ENCODE measurements at places on chromosomes 6 and 20.

DNA sequence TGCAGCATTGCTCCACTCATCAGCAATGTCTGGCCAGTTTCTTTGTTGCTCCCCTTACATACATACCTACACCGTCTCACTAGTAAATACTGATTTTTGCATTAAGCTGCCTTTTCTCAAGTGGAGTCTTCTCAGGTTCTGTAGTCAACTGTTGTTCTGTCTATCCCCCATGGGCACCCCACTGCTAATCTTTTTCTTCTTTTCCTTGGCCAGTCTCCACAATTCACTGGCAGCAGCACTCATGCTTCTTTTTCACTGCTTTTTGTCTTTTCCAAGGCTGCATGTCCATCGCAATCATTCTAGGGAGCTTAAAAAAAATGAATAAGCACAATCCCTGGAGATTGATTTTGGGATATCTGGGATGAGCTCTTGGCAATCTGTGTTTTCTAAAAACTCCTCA is 10.3 kb upstream of the ERVFRD-1 start:
- DNase-seq: no peak

- DNase-seq: no peak
Observed at GRCh38 chr20:52736507-52736906, 235.7 kb upstream of the TSHZ2 start.

GRCh38 chr6:151804585-151805285 is 2.7 kb upstream of the ESR1 start:
- no peak for DNase-seq

DNA sequence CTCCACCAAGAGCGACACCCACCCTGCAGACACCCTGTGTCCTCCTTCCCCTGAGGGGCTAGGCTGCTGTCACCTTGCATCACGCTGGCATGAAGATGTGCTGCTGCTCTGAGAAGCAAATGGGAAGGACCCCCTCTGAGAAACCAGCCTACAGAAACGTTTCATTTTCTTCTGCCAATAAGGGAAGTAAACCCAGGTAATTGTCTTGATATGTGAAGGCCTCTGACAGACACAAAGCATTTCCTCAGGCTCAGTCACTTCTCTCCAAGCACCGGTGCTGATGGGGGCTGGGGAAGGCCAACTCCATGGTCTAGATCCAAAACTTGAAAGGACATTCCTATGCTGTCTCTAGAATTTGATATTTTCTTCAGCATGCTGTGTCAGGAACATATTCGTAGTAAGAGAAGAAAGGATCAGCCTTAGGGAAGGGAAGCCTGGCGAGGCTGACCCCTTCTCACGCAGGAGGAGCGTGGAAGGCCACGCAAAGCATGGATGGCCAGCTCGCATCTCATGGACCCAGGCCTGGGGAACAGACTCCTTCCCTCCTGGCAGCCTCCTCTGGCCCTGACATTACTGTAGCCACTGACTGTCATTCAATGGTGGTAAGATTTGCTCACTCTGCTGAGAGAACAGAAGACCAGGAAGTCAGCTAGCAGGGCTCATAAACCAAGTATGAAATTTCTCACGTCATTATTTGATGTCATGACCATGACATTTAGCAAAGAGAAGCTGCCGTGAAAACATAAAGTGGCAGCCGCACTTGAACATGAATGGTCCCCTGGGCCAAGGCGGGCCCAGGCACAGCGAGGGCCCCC is 20.4 kb downstream of the ACSS1 start:
- peak; percentile 13 for DNase-seq

- DNase-seq: no peak
Observed at GRCh38 chr20:52985687-52986086, 13.5 kb downstream of the TSHZ2 start.

DNA sequence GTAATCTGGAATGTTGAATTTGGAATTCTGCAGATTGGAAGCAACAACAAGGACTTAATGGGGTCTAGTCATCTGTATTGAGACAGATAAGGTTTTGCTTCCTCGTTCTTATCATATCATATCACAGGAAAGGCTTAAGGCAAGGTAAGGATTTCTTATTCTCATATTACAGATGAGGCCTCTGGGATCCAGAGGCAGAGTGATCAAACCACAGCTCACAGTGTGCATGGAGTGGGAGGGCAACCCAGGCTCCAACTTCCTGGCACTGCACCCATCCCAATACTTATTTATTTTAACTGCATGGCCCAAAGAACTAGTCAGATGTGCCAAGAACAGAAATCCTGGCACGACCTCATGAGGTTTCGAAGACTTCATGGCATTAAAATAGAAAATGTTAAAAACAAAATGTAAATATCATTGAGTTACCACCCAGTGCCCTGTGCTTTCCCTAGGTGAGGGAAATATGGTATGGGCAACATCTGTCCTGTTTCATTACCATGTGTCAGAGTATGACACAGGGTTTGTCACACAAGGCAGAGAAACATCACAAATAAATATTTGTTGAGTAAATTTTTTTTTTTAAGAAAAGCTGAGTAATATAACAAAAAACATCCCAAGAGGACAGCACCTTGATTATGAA is 191.9 kb downstream of the ISM1 start:
- no peak for DNase-seq

GRCh38 chr6:159854959-159855358 is 35.8 kb upstream of the MAS1 start:
- DNase-seq: no peak

DNA sequence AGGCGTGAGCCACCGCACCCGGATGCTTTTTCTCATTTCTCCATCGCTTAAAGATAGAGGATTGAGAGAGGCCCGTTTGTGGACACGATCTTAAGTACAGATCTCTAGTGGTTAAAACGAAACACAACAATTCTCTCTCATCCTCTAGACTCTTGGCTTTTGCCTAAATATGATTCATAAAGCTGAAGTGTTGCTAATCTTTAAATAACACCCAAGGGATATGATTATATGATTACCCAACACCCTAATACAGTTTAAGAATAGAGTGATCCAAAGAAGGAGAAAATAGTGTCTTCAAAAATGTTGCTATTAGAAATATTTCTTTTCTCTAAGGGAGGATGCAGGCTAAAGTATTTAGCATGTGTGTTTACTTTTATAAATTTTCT is 50.4 kb downstream of the MTHFD1L start:
- no peak for DNase-seq

DNA sequence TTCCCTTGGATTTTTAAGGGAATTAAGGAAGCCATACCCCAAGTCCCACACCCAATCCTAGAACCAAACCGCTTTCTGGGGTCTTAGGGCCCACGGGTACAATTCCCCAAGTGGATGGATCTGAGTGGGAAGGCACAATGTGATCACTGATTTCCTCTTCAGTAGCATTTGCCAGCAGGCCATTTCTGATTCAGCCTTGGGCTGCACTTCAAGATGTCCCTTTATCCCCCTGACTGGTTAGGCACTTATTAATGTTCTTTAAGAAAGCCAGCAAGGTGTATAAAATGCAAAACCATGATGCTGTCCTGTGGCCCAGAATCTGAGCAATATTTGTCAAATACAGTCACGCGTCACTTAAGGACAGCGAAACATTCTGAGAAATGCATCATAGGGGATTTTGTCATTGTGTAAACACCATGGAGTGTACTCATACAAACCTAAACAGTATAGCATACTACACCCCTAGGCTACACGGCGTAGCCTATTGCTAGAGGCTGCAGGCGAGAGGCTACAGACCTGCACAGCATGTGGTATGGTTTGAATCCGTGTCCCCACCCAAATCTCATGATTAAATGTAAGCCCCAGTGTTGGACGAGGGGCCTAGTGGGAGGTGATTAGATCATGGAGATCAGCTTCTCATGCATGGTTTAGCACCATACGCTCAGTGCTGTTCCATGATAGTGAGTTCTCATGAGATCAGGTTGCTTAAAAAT is 234.2 kb downstream of the NRN1 start:
- no peak for DNase-seq

DNA sequence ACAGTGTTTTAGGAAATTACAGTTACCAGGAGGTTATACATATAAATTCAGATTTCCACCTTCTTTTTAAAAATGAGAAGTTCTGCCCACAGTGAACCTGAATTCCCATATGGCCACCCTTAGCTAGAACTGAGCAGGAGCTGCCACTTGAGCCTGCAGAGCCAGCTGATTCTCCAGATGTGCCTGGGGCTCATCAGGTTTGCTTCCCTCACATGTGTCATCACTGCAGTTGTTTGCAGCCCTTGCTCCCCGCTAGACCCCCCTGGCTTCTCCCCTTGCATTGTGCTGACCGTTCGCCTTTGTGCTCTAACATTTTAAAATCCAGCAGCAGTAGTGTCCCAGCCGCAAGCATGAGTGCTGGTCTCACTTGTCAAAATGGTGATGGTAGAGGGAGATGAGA is 131.1 kb downstream of the UTRN start:
- DNase-seq: no peak

DNA sequence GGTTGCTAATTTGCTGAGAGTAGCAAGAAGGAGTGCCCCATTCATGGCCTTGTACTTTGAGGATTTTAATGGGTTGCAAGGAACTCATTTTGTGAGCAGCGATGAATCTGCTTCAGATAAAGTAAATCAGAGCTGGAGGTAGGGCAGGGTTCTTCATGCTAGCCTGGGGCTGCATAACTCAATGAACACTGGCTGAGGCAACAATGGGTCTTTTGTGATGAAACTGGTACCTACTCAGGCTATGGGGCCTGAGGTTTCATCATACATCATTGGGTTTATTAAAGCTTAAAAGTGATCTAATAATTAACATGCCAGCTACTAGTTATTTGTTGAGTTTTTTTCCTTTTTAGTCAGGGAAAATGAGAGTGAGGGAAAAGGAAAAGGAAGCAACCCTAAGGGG is 106.9 kb downstream of the FAM50B start:
- no peak for DNase-seq

DNA sequence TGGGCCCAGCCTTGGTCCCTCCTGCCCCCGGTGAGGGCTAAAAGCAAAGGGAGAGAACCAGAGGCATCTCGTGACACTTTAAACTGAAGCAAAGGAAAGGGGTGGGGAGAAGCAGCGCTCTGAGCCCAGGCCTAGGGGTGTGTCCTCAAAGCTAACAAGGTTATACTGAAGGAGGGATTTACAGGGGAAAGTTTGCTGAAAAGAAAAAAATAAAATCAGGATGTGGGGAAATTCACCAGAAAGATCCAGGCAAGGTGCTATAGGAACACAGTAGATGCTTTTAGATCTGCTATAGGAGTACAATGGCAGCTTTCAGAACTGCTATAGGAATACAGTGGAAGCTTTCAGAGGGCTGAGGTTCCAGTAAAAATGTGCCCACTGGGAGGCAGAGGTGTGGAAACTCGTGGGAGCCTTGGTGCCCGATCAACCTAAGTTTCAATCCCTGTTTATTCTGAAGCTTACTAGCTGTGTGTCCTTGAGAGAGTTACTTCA is at the start of gene COL9A1:
Gene COL9A1, minus strand, starts transcription at position 51 of the 492 bp plus-strand sequence. CDS start 160 bp downstream, outside the sequence.
- no peak for DNase-seq

- DNase-seq: no peak
Observed at GRCh38 chr20:51381557-51381956, 161.0 kb downstream of the NFATC2 start.

DNA sequence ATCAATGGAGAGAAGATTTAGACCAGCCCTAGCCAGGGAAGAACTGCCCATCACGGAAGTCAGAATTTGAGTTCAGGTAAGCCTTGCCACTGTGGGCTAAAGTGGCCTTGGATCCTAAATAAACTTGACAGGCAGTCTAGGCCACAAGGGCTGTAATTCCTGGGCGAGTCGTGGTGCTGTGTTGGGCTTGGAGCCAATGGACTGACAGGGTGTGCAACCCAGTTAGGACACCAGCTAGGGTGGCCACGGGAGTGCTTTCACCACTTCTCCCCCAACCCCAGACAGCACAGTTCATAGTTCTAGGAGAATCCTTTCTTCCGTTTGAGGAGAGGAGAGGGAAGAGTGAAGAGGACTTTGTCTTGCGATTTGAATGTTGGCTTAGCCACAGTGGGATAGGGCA is 422.4 kb downstream of the DOK5 start:
- DNase-seq: no peak

DNA sequence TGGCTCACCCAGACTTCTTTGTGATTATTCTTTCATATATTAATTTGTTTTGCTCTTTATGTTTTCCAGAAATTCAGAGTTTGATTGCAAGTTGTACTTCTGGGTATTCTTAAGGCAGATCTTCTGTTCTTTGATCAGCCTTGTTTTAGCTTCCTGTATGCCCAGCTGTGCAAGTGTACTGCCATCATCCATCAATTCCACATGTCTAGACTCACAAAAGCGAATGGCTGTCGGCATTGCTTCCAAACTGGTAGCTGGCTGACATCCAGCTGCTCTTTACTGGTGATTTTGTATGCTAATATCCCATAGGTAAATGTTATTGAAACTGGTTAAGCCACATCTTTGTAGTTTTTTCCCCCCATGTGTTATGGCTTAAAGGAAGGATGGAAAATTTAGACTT is 1084.8 kb upstream of the CITED2 start:
- no peak for DNase-seq

GRCh38 chr6:26087284-26088115 is at the start of gene HFE:
Gene HFE, plus strand, starts transcription at chr6:26087429. Its CDS starts 12 bp downstream, at chr6:26087441.
- peak; percentile 29 for DNase-seq

GRCh38 chr6:42821846-42822245 is 40.0 kb downstream of the BICRAL start:
- no peak for DNase-seq

GRCh38 chr6:121885399-121886152 is 450.1 kb downstream of the GJA1 start:
- no peak for DNase-seq

All from hematopoietic multipotent progenitor cell treated with erythropoietin and hydrocortisone succinate and interleukin-3 and kit ligand, for 8 days (in vitro differentiated cells).